ENCODE measurements at places on chromosomes 3 and 15.
A peak's percentile ranks its signal among the peaks of the same experiment; 100 is the strongest.

GRCh38 chr3:182925330-182925943 lies 54.9 kb downstream of the DCUN1D1 start:
- no peak for DNase-seq
- no peak overlapping the region for H3K27ac ChIP-seq
- no peak overlapping the region for H3K4me3 ChIP-seq
- no peaks in the 10 kb centered on the region for H3K4me1 ChIP-seq

DNA sequence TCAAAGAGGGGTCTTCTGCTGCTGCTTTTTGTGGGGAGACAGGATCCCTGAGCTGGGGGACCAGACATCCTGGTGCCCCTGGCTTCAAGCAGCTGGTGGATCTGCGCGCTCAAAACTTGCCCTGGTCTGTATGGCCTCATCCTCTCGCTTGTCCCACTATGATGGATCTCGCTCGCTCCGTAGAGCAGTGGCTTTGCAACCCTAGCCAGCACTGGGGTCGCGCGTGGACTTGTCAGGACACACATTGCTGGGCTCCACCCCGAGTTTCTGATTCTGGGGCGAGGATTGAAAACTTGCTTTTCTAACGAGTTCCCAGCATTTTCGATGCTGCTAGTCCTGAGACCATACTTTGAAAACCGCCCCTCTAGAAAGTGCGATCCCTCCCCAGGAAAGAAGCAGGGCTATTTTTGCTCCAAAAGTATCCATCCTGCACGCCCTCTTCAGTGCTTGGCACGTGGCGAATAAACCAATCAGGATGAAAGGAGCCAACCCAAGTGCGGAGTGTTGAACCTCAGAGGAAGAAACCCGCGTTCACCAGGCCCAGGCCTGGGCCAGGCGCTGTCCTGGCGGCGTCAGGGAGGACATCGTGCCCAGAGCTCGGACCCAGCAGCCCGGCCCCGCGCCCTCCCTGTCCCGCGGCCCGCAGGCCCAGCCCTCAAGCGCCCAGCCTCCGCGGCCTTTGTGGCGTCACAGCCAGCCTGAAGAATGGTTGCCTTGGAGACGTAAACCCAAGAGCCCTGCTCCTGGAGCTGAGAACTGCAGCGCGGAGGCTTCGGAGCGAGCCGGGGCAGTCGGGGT lies at the start of gene CFAP100:
CFAP100 (plus strand) TSS at position 731 of the 798 bp plus-strand sequence. CDS start 1,092 bp downstream, outside the sequence.
- no peak within 1 kb of the TSS for H3K4me3 ChIP-seq
- no peaks in the 10 kb centered on the region for H3K36me3 ChIP-seq
- H3K4me1 ChIP-seq = peaks cover 4% of the 10 kb centered on the region
- H3K27ac ChIP-seq = no peak within 1 kb of the TSS
- peak; percentile 16 for DNase-seq

DNA sequence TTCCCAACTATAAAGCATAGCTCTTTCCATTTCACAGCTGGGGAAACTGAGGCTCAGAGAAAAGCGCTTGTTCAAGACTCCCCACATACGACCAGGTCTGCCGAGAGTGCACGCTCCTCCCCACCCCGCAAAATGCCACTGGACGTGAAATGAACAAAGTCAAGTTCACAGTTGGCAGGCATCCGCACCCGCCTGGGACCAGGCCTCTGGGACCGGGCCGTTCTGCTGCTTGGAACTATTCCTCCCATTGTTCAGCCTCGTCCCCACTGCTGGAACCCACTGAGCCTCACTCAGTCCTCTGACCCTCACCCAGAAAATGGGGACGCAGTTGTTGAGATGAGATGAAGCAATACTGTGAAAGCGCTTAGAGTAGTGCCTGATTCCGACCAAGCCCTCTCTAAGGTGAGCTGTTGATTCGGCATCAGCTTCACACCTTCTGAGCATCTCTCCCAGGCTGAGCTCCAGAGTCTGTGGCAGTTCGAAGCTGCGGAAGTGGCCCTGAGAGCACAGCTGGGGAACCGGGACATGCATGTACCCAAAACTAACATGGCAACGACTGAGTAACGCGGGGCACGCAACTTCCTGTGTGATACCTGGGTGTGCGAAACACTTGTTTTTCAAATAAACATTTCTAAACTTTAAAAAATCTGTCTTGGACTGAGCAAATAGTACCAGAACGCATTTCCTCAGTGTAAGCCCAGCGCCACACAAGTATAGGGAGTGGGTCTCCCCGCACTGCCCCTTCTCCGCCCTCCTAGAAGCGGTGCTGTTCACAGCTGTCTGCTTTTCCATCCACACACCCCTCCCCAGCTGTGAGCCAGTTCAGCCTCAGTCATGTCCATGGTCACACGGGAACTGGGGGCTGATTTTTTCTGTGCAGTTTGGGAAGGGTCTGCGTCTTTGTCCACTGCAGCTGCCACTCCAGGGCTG lies 93.4 kb downstream of the CHSY1 start:
- no peaks in the 10 kb centered on the region for H3K27me3 ChIP-seq
- DNase-seq = no peak
- H3K36me3 ChIP-seq = no peaks in the 10 kb centered on the region
- no peak overlapping the region for H3K4me3 ChIP-seq
- no peak overlapping the region for H3K27ac ChIP-seq

DNA sequence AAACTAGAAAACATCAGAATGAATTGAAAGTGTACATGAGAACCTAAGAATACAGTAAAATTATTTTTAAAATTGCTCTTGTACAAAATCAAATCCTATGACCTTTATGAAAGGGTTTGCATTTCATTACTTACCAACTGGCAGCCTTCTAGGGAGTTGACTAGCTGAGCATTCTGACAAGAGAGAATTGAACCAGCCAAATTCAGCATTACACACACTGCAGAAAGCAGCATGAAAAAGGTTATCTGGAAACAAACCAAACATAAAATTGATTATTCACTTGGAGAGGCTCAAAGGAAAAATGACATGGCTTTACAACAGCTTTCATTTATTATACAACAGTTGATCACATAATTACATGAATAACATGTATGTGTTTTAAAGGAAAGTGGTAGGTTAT lies 17.4 kb downstream of the NSMCE3 start:
- no peak for DNase-seq
- H3K27me3 ChIP-seq = no peaks in the 10 kb centered on the region
- no peaks in the 10 kb centered on the region for H3K36me3 ChIP-seq
- no peaks in the 10 kb centered on the region for H3K4me1 ChIP-seq

DNA sequence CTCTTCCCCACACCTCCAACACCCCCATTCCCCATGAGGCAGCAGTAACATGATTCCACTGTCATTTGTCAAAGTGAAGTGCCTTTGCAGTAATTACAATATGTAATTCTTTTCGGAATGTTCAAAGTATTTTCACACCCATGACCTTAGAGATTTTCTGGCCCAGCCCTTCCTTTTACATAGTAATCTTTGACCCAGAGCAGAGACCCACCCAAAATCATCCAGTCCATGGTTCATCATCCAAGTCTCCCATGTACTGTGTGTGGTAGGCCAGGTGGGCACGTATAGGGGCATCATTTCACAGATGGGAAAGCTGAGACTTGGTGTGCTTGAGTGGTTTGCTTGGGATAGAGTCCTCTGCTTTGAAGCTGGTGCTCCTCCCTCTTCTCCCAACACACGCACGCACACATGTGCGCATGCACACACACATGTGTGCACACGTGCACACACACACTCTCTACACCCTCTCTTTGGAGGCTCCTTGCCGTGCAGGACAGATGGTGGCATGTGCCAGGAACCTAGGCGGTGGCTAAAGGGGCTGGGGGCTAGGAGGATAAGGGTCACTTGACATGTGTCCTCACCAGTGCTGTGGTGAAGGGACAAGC lies 284.7 kb upstream of the ROPN1 start:
- no peak overlapping the region for H3K4me3 ChIP-seq
- no peak for DNase-seq
- H3K4me1 ChIP-seq = no peaks in the 10 kb centered on the region
- no peaks in the 10 kb centered on the region for H3K36me3 ChIP-seq
- H3K27me3 ChIP-seq = no peaks in the 10 kb centered on the region

DNA sequence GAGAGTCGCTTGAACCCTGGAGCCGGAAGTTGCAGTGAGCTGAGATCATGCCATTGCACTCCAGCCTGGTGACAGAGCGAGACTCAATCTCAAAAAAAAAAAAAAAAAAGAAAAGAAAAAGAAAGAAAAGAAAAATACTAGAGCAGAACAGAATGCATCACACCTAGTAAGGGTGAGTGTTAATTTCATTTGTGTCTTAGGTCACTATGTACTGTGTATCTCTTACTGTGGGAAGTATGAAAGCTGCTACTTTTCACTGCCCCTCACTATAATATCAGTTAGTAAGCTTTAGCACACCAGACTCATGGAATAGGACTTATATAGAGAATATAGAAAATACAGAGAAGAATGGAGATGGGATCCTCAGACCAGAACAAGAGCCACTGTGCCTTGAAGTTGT lies 45.9 kb upstream of the RASA2 start:
- no peaks in the 10 kb centered on the region for H3K27me3 ChIP-seq
- no peak for DNase-seq
- H3K4me1 ChIP-seq = peaks cover 3% of the 10 kb centered on the region
- H3K4me3 ChIP-seq = no peak overlapping the region
- H3K27ac ChIP-seq = no peak overlapping the region
- peaks cover 16% of the 10 kb centered on the region for H3K36me3 ChIP-seq

- peaks cover 31% of the 10 kb centered on the region for H3K36me3 ChIP-seq
- peaks cover 7% of the 10 kb centered on the region for H3K4me1 ChIP-seq
- H3K27me3 ChIP-seq = no peaks in the 10 kb centered on the region
- no peak overlapping the region for H3K27ac ChIP-seq
- DNase-seq = no peak
- H3K4me3 ChIP-seq = no peak overlapping the region
Observed at GRCh38 chr3:33006571-33007286, 55.3 kb downstream of the CCR4 start.
